ENCODE measurements at places on chromosomes 16 and 17. TPM values are rescaled to one million over a fixed set of nuclear protein-coding genes. Genes with fewer than 3 reads are reported as not detected.

Gene NUDT16L1
- polyA plus RNA-seq: 37.2 TPM

Gene MRPL38
- 73.9 TPM for polyA plus RNA-seq

Gene OSGIN1
- polyA plus RNA-seq: 9.9 TPM

Gene DHX8
- 9.2 TPM for polyA plus RNA-seq

Gene CDH3
- 13.6 TPM for polyA plus RNA-seq

Gene KRT33B
- not detected for polyA plus RNA-seq

Gene MYADML2
- polyA plus RNA-seq: not detected

Gene C16orf92
- not detected for polyA plus RNA-seq

Gene KRT28
- polyA plus RNA-seq: not detected

Gene OR1A2
- not detected for polyA plus RNA-seq

Gene TMEM94
- 20.5 TPM for polyA plus RNA-seq

Gene MARCHF10
- polyA plus RNA-seq: 0.31 TPM

Gene RBFOX1
- 0.03 TPM for polyA plus RNA-seq

Gene KRTAP4-4
- not detected for polyA plus RNA-seq

Gene MT1F
- 87.0 TPM for polyA plus RNA-seq

Gene CD300LB
- polyA plus RNA-seq: not detected

Gene KRT39
- polyA plus RNA-seq: not detected

Gene HES7
- not detected for polyA plus RNA-seq

Gene PPP4C
- polyA plus RNA-seq: 76.1 TPM

Gene TP53TG3
- polyA plus RNA-seq: not detected

Gene RGS9
- polyA plus RNA-seq: 4.5 TPM

Gene PRR35
- polyA plus RNA-seq: not detected

Gene KCNJ16
- 9.1 TPM for polyA plus RNA-seq

All from stomach (tissue), 19 donors.